ENCODE measurements at places on chromosomes 12 and 14. TPM values are rescaled to one million over a fixed set of nuclear protein-coding genes. Genes with fewer than 3 reads are reported as not detected.

The PLEKHG7 gene
- not detected for polyA plus RNA-seq

The PAX9 gene
- not detected for polyA plus RNA-seq

GRCh38 chr14:104926619-104927431 is 2.1 kb downstream of the PLD4 start:
- no peak overlapping the region for H3K4me3 ChIP-seq
- no peak for DNase-seq
- no peak overlapping the region for H3K27ac ChIP-seq

DNA sequence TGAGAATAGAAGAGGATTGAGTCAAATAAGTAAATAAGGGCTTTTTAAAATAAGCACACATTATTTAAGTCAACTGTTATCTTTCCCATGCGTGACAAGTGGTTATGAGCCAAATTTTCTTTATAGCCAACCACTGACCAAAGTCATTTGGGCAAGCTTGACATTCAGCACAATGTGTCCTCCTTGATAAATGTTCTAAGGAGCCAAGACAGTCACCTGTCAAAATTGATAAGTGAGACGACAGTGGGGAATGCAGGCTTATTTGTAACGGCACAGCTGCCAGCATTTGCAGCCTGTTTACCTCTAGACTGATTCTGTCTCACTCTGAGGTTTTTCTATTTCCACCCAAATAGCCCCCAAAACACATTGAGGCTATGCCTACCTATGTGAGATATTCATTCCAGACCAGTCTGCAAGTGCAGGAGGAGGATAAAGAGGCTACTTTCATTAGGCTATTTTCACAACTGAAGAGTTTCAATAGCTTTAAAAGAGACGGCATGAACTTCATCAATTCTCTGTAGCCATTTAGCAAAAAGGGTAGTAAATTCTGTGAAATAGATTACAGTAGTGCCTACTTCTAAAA is 339.5 kb downstream of the PDZRN4 start:
- H3K27ac ChIP-seq, result no peak overlapping the region
- H3K36me3 ChIP-seq, result no peaks in the 10 kb centered on the region
- H3K27me3 ChIP-seq, result no peaks in the 10 kb centered on the region
- no peaks in the 10 kb centered on the region for H3K4me1 ChIP-seq
- no peak overlapping the region for H3K4me3 ChIP-seq

DNA sequence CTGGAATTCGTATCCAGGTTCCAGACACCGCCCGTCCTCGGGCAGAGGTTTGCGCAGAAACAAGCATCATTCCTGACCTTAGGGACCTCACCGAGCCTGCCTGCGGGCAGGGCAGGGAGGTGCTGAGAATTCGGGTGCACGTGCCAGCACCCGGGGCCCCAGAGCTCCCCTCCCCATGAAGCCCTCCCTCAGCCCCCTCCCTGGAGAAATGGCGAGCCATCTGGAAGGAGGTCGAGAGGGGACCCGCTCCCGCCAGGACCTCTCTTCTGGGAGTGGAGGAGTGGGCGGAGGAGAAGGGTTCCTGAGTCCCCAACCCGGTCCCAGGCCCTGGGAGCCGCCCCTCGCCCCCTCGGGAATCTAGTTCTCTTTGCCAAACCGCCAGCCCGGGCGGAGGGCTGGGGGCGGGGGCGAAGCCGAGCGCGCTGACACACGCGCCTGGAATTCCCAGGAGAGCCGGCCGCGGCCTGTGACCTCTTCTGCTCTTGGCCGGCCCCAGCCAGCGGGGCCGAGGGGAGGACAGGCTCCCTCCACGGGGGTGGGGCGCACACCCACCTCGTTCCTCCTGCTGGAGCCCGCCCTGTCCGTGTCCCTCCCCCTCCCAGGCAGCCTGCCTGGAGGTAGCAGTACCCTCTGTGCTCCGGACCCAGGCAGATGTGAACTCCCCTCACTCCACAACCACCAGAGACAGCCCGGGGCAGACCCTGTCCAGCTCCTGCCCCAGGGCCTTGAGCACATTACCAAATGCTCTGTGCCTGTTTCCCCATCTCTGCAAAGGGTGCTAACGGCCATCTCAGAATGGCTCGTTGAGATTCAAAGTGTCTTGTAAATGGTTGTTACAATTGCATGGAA is 23.0 kb upstream of the GPR132 start:
- H3K4me1 ChIP-seq, result peaks cover 40% of the 10 kb centered on the region
- H3K27ac ChIP-seq, result no peak overlapping the region
- H3K4me3 ChIP-seq, result no peak overlapping the region
- DNase-seq, result peak; percentile 42
- H3K36me3 ChIP-seq, result no peaks in the 10 kb centered on the region

- no peak overlapping the region for H3K4me3 ChIP-seq
- no peaks in the 10 kb centered on the region for H3K27me3 ChIP-seq
- DNase-seq, result no peak
Measured at GRCh38 chr12:29428633-29429032, 47.7 kb upstream of the ERGIC2 start.

GRCh38 chr12:108379823-108380222 is 40.7 kb upstream of the CMKLR1 start:
- DNase-seq, result no peak
- H3K27ac ChIP-seq, result no peak overlapping the region
- H3K4me1 ChIP-seq, result peaks cover 18% of the 10 kb centered on the region
- no peaks in the 10 kb centered on the region for H3K27me3 ChIP-seq
- H3K4me3 ChIP-seq, result no peak overlapping the region

DNA sequence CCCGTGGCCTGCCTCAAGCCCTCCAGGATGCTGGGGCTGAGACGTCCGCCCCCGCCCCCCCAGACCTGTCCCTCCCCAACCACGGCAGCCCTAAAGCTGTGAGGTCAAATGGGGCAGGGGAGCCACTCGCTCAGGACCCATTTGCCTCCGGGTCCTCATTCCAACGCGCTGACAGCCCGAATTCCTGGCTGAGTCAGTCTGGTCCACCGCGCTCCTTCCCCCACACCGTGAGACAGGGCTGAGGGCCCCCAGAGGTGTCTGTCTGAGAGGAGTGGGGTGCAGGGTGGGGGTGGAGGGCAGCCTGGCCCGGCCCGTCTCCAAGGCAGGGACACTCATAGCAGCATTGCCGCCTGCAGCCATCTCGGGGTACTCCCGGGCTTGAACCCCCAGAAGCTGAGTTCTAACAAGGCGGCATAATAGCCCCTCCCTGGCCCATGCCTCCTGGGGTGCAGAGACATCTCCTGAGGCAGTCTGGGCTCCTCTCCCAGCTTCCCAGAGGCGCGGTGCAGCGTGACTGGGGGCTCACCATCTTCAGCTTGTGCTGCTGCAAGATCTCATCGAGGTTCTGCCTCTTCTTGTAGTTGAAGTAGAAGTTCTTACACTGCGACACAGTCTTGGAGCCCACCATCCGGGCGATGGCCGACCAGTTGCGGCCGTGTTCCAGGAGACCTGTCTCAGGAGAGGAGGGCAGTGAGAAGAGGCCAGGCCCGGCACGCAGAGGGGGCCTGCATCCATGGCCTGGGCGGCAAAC is 90.5 kb downstream of the RFLNA start:
- peak overlapping the region; percentile 53 for H3K27ac ChIP-seq
- DNase-seq, result no peak
- peaks cover 48% of the 10 kb centered on the region for H3K4me1 ChIP-seq
- peak overlapping the region; percentile 11 for H3K4me3 ChIP-seq
- H3K36me3 ChIP-seq, result peaks cover 29% of the 10 kb centered on the region

DNA sequence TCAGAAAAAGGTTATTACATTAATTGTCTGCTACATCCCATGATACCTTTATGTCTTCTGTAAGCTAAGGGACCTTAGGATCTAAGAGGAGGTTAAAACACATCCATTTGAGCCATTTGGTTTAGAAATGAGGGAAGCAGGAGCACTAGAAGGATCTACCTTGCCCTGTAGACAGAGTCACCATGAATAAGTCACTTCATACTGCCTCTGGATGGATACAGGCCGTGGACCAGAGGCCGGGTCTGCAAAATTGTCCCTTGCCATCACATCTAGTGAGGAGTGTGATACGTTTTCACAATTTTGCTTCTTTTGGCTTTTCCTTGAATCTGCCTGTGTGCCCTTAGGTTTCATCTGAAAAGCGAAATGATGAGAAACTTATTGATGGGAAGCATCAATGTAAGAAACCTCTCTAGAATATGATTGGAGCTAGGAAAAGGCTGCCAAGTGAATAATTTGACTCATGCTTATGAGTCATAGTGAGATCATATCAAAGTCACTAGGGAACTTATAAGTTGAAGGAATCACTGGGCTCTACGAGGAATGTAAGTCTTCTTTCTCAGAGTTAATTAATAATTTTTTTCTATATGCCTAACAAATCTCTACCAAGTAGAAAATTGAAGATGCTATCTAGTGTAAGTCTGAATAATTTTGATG is 10.8 kb downstream of the GLRX5 start:
- no peak for DNase-seq
- H3K36me3 ChIP-seq, result peaks cover 30% of the 10 kb centered on the region
- no peaks in the 10 kb centered on the region for H3K27me3 ChIP-seq
- H3K27ac ChIP-seq, result no peak overlapping the region
- peaks cover 10% of the 10 kb centered on the region for H3K4me1 ChIP-seq

- no peaks in the 10 kb centered on the region for H3K4me1 ChIP-seq
- no peak for DNase-seq
- H3K27ac ChIP-seq, result no peak overlapping the region
- H3K27me3 ChIP-seq, result no peaks in the 10 kb centered on the region
Measured at GRCh38 chr12:16272222-16272621, 5.3 kb downstream of the SLC15A5 start.

GRCh38 chr14:77151245-77151644 is 9.7 kb upstream of the ZDHHC22 start:
- no peak overlapping the region for H3K4me3 ChIP-seq
- H3K27me3 ChIP-seq, result 0 out of 2 replicates have a peak, but pooled peaks cover 5% of the 10 kb centered on the region
- H3K27ac ChIP-seq, result no peak overlapping the region
- H3K4me1 ChIP-seq, result no peaks in the 10 kb centered on the region
- DNase-seq, result peak; percentile 70
- H3K36me3 ChIP-seq, result no peaks in the 10 kb centered on the region

DNA sequence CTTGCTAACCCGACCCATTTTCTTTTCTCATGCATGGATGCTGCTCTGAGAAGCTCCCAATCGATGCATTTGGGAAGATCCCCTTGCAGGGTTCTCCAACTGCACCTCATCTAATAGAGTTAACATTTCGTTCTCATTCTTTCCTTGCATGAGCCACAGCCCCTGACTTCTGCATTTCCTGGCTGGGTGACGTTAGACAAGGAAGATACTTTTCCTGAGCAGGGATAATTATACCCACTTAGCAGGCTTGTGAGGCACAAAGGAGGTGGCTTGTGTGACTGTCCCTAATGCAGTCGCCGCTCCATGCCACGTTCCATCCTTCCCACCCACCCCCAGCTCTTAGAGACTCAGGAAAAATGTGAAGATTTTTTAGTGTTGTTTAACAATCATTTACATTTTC is 195.1 kb downstream of the CHST11 start:
- DNase-seq, result no peak
- H3K27ac ChIP-seq, result no peak overlapping the region
- no peak overlapping the region for H3K4me3 ChIP-seq
- no peaks in the 10 kb centered on the region for H3K36me3 ChIP-seq

- H3K36me3 ChIP-seq, result no peaks in the 10 kb centered on the region
- no peaks in the 10 kb centered on the region for H3K4me1 ChIP-seq
Measured at GRCh38 chr14:29039171-29039570, 272.6 kb downstream of the FOXG1 start.

Data from SK-N-SH (cell line).